Stimulated activated CD8-positive, alpha-beta memory T cell treated with anti-CD3 and anti-CD28 coated beads, Interleukin-7, amount 100 ng/mL, for 48 hours (primary cell): ENCODE measurements at places on chromosomes 5 and 9.
A peak's percentile ranks its signal among the peaks of the same experiment; 100 is the strongest.

- no peak for DNase-seq
Measured at GRCh38 chr9:117247266-117247665, 167.6 kb downstream of the ASTN2 start.

- no peak for DNase-seq
Measured at GRCh38 chr5:55855509-55855908, 4.4 kb downstream of the IL31RA start.

DNA sequence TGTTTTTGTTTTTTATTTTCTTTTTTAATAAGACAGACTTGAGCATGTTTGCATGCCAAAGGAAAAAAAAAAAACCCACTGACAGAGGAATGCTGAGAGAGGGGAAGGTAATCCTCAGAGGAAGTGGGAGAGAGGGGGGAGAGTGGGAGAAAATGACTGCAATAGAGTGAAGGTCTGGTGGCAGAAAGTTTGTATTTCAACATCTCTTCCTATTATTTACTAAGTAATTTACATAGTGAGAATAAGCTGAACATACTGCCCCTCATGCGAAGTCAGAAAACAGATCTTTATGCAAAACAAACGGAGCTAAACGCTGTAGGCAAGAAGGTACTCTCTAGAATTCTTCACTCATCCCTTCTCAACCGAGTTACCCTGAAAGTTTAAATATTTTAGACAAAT lies 45.0 kb downstream of the ELL2 start:
- DNase-seq: no peak

- DNase-seq: no peak
Measured at GRCh38 chr5:119032656-119033055, 38.2 kb upstream of the DMXL1 start.

DNA sequence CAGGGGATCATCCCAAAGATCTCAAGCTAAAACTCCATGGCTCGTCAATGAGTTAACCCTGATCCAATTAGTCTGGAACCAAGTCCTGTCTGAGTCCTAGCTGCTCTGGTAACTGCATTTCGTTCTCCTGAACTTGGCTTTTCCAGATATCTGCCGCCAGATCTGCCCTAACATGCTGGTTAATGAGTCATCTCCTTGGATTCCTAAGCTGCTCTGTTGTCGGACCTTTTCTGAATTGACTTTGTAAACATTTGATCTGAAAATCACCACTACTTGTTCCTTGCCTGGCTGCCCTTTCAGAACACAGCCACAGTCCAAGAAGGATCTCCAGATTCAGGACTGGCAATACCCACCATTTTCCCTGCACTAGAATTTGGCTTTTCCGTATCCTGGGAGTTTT lies 473.0 kb downstream of the ZSWIM6 start:
- no peak for DNase-seq

GRCh38 chr9:34332076-34332964 lies 3.0 kb downstream of the NUDT2 start:
- DNase-seq: no peak

GRCh38 chr5:30725073-30725472 lies 468.4 kb upstream of the CDH6 start:
- no peak for DNase-seq

GRCh38 chr9:117116084-117116483 lies 298.8 kb downstream of the ASTN2 start:
- DNase-seq: no peak

DNA sequence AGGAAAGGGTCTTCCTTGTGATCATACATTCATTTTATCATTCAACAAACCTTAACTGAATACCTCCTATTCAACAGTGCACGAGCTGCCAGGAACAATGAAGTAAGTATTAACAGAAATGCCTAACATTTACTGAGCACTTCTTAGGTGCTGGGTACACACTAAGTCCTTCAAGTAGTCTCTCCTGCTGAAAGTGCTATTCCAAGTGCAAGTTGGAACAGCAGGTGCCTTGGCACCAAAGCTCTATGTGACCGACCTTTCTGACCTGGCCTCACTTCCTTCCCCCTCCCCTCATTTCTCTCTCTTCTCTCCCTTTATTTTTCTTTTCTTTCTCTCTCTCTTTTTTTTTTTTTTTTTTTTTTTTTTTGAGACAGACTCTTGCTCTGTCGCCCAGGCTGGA lies 94.5 kb downstream of the GRIA1 start:
- DNase-seq: no peak

GRCh38 chr5:72871366-72872024 lies 55.0 kb downstream of the TNPO1 start:
- DNase-seq: no peak

- DNase-seq: no peak
Measured at GRCh38 chr5:143986516-143987212, 174.7 kb downstream of the HMHB1 start.

DNA sequence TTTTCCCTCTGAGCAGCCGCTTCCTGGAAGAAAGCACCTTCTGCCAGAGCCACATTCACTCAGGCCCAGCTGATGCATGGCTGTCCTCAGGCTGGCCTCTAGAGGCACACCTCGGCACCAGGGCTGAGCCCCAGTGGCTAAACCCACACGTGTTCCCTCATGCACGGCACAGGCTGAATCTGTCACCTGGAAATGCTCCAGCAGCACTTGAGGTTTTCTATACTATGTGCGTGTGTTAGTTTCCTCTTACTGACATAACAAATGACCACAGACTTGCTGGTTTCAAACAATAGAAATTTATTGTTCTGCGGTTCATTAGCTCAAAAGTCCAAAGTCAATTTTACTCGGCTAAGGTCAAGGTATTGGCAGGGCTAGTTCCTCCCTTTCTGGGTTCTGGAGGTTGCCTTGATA lies 141.4 kb downstream of the LRRC70 start:
- no peak for DNase-seq

GRCh38 chr9:34884747-34885189 lies 73.3 kb upstream of the PHF24 start:
- DNase-seq: peak; percentile 27

DNA sequence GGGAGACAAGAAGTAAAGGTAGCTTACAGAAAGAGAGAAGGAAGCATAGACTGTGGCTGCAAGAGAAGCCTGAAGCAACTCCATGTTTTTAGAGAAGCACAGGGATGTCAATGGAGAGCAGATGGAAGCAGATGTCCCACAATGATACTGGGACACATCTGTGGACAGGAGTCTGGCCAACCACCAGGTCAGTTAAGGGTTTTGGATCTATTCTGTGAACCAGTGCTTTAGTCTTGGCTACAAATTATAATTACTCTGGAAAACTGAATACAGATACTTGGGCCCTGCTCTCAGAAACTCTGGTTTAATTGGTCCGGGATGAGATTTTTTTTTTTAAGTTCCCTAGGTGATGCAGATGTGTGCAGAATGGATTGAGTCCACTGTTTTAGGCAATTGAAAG lies 592.8 kb downstream of the CSNK1G3 start:
- no peak for DNase-seq

- no peak for DNase-seq
Measured at GRCh38 chr9:79280691-79281090, 291.1 kb upstream of the TLE4 start.

- DNase-seq: no peak
Measured at GRCh38 chr5:147417135-147417813, 92.6 kb downstream of the DPYSL3 start.

- DNase-seq: no peak
Measured at GRCh38 chr5:64603676-64604075, 86.6 kb upstream of the SHISAL2B start.

GRCh38 chr9:99433555-99433954 lies 211.5 kb downstream of the SEC61B start:
- DNase-seq: peak; percentile 45

DNA sequence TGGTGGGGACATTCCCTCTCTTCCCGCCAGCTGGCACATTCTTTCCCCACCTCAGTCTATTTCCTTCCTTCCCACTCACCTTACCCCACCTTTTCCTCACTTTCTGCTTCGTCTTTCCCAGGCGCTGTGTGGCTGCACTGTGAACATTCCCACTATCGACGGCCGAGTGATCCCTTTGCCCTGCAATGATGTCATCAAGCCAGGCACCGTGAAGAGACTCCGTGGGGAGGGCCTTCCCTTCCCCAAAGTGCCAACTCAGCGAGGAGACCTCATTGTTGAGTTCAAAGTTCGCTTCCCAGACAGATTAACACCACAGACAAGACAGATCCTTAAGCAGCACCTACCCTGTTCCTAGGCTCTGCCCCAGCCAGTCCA lies 7.3 kb downstream of the DNAJB5 start:
- DNase-seq: no peak

DNA sequence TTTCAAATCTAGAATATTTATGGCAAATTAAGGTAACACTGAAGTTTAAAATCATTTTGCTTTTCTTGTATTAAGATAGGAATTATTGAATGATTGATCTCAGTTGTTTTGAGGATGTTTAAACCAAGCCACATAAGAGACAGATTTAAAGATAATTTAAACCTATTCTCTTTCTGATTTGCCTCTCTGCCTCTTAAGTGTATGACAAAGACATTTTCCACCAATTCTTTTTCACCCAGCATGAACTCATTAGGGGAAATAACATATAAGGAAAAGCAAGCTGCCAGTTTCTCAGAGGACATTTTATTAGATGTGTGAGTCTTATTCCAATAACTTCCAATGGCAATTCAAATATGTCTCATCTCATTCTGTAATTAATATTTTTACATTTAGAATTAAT lies 568.3 kb upstream of the MEF2C start:
- DNase-seq: no peak

DNA sequence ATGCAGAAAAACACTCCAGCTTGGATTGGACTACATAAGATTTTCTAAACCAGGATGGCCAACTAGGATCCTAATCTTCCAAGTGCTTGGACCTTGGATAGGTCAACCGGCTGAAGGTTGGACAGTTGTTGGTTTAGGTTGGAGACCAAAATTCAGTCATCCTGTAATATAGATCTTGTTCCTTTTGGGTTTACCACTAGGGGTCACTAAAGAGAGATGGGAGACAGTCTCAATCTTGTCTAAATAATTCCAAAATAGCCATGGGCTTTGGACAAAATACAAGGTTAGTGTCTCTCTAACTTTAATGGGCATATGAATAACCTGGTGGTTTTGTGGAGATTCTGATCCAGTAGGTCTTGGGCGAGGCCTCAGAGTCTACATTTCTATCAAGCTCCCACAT lies 148.7 kb upstream of the ERCC6L2 start:
- no peak for DNase-seq

DNA sequence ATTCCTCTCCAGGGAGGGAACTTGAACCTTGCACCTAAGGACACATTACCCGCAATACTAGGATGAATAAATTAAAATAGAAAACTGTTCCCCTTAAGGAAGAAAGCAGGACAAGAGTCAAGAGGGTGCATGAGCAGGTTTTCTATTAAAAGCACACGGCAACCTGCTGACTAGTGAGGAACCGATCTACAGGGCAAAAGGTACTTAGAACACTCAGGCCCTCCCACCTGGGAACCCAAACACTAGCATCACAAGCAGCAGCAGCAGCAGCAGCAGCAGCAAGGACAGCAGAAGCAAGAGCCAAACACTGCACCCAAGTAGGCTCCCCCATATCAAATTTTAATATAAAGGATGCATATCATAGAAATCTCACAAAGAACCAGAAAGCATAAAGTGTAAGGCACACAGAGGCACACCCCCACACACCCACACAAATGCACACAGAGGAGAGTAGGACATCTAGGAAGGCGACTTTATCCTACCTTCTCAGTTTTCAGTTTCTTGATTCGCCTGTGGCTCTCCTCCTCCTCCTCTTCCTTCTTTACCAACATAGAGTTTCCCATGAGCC lies 2.8 kb downstream of the ZNF608 start:
- no peak for DNase-seq

- no peak for DNase-seq
Measured at GRCh38 chr9:76161541-76161940, 232.7 kb downstream of the RFK start.

DNA sequence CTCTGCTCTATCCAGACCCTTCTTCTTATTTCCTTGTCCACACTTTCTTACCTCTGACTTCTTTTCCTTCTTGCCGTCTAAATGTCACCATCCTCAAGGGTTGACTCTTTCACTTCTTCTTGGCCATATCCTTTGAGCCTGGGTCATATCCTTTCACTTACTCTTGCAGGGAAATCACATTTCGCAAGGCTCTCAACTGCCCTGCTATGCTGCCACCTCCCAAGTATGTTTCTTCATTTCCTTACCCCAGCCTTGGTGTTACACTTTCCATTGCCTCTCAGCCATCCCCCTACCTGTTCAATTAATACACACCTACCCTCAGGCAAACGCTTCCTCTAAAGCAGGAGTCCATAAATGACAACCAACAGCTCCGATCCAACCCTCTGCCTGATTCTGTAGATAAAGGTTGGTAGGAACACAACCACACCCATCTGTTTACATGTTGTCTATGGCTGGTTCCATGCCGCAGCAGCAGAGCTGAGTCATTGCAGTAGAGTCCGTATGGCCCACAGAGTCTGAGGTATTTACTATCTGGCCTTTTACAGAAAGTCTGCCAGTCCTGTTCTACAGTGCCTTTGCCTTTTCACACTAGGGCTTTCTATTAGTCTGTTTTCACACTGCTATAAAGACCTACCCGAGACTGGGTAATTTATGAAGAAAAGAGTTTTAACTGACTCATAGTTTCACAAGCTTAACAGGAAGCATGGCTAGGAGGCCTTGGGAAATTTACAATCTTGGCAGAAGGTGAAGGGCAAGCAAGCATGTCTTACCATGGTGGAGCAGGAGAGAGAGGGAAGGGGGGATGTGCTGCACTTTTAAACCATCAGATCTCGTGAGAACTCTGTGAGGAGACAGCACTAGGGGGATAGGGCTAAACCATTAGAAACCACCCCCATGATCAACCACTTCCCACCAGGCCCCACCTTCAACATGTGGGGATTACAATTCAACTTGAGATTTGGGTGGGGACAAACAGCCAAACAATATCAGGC lies 97.9 kb downstream of the SV2C start:
- no peak for DNase-seq

DNA sequence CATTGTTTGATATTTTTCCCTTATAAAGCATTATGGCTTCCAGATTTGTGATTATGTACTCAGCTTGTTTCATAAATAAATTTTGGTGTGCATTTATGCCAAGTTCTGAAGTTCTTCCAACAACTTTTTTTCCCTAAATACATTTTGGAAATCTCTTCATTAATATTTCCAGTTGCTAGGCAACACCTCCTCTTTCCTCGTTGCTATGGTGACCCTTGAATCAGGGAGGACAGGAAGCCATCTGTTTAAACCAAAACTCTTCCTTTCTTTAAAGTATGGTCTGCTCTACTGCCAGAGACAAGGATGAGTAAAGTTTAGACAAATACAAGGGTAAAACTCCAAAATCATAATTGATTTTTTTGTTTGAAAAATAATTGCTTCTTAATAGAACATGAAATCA lies 779.3 kb downstream of the CDH9 start:
- no peak for DNase-seq

DNA sequence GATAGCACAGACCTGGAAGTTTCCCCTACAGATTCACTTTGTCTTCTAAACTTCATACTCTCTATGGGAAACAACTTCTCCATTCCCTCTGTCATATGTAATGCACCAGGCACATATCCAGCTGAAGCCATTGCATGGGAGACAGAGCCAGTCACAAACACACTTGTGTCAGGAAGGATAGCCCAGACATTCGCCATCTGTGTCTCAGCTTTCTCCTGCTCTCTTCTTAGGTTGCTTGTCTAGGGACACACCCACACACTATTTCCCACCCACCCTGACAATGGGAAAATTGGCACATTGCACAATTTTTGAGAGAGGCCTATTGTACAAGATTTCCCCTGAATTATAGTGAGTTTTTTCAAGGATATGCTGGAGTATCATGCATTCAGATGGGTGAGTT lies 158.4 kb upstream of the MPDZ start:
- DNase-seq: no peak

GRCh38 chr9:91094324-91095088 lies 267.2 kb downstream of the AUH start:
- no peak for DNase-seq
